Activated CD4-positive, CD25-positive, alpha-beta regulatory T cell treated with anti-CD3 and anti-CD28 coated beads, Interleukin-2, amount 50 U/mL, for 24 hours (primary cell): ENCODE measurements at places on chromosomes 4 and X.

GRCh38 chrX:31547416-31547815 is 475.6 kb upstream of the FTHL17 start:
- no peak for ATAC-seq

- no peak for ATAC-seq
Observed at GRCh38 chrX:31445542-31445941, 373.7 kb upstream of the FTHL17 start.

- no peak for ATAC-seq
Observed at GRCh38 chr4:93467484-93468155, 360.9 kb upstream of the ATOH1 start.

DNA sequence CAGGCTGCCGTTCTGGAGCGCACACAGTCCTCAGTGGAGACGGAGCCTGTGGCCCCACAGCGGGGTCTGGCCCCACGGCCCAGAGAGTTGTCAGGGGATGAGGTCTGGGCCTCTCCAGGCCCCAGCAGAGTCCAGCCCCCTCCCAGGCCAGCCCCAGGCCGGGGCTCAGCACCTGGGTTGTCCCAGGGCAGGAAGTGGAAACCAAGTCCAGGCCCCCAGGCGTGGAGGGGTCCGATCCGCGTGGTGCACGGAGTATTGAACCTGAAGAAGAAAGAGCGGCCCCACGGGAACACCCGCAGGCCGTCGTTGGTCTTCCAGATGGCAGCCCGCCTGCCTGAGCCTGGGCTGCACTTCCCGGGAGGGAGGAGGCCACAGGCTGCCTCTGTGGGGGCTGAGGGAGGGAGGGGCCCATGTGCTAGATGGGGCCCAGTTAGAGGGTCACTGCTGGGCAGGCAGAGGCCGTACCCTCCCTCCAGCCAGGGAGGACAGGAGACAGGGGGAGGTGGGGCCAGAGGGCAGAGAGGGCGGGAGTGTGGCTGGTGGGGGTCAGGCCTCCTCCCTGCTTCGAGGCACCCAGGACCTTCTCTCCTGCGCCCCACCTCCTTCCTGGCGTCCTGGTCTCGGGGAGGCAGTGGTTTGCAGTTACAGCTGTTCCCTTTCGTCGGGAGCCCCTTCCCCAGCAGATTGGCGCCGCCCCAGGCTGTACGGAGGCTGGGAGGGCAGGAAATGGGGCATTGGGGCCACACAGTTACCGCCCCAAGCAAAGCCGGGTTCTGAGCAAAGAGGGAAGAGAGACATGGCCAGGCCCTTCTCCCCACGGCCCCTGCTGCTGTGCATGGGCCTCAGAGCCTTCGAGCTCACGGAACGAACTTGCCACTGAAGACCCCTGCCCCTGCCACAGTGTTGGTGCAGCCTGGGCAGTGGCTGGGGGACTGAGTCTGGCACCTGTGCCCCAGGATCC is 8.1 kb downstream of the HGFAC start:
- ATAC-seq, result no peak

DNA sequence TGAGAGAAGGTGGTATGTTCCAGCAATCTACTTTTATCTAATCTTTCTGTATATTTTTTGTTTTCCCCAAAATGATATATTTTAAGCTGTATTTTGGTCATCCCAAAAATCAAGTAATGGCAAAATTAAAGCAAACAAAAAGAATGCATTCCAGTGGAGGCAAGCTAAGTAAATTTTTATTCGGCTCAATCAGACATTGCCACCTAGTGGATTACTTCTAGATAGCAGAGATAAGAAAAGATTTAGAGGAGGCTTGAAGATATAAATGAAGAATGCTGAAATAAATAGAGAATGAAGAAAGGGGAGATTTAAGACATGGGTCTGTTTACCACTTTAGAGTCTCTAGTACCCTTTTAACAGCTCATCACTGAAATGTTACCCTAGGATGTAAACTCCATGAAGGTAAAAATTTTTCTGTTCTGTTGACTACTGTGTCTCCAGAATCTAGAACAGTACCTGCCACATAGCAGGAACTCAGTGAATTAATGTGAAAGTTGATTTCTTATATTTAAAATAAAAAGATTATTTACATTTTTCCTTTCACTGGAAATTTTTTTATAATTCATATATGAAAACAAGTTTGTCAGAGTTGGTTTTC is 110.9 kb upstream of the ANK2 start:
- no peak for ATAC-seq

DNA sequence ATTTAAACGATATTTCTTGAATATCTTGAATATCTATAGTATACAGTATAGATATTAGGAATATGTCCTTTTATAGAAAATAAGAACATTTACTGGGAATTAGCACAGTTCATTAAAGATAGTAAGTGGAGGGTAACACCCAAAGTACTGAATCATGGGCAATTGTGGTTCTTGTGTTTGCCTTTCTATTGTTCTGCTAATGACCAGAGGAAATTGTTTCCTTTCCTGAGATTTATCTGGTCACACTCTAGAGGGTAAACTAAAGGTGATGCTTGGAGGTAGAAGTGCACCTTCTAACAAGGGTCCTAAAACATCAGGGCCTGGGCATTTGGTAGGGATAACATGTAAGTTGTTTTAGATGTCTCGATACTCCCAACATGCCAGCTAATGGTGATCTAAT is 241.3 kb upstream of the SFRP2 start:
- ATAC-seq, result no peak

DNA sequence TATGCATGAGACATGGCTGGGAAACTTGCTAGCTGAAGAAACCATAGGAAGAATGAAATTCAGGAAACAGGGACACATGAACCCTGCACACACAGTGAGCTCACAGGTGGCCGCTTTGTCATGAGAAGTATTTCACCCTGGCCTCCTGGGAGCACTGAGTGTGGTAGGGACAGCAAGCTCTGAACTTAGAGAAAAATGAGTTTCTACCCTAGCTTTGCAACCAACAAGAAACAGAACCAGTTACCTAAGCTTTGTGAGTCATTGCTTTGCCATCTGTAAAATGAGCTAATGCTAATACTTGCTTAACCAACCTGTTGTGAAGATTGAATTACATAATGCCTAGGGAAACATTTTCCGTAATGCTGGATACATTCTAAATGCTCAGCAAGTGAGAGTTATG is 206.6 kb upstream of the HS3ST1 start:
- ATAC-seq, result no peak

- ATAC-seq, result no peak
Observed at GRCh38 chr4:133130171-133130570, 18.9 kb upstream of the PCDH10 start.

DNA sequence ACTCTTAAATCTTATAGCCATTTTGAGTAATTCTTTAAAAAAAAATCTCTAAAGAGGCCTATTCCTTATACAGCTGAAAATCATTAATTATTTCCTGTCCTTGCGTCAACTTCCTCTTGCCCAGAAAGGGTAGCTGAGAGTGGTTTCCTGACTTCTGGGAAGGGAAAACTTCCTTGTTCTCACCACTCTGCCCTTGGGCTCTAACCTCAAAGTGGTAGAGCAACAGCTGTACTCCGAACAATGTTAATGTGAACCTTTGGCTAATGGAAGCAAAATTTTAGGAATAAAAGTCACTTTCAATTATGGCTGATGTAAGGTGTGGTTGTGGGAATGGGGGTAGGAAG is 15.3 kb downstream of the KLHL2 start:
- no peak for ATAC-seq

- ATAC-seq, result no peak
Observed at GRCh38 chrX:103864886-103865534, 33.0 kb upstream of the RAB9B start.

- no peak for ATAC-seq
Observed at GRCh38 chrX:68431836-68432235, 1.5 kb downstream of the OPHN1 start.

DNA sequence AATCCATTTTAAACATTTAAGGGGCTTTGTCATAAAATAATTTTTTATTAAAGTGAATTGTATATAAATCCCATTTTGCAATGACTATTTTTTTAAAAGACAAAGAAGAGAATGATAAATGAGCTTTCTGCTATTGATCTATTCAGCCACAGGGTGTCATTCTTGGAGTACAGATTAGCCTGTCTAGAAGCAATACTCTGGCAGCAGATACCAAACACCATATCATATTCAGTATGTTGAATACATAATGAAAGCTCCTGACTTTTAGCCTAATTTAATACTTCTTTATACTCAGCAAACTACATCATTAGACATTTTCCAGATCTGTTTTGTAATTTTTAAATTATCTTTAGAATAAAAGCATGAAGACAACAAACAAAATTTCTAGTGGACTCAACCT is 496.3 kb downstream of the PDGFC start:
- ATAC-seq, result no peak

GRCh38 chr4:146943691-146944375 is 1.8 kb downstream of the TTC29 start:
- ATAC-seq, result no peak

GRCh38 chrX:68703846-68704245 is 56.4 kb downstream of the STARD8 start:
- no peak for ATAC-seq

DNA sequence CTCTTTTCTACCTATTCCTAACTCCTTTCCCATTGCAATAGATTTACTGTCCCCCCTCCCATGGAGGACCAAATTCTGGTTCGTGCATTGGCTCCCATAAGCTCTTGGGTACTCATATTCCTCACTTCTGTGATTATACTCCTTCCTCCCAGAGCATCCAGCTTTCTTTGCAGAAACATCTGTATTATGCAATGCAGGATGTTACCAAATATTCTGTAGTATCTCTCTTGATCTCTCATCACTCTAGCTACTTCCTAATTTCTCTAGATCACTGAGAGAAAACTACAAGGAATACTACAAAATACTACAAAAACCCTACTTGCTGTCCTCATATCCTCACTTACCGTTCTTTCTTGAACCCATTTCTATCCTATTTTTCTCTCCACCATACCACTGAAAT is 395.9 kb upstream of the HS3ST1 start:
- no peak for ATAC-seq

- no peak for ATAC-seq
Observed at GRCh38 chr4:30413915-30414314, 306.3 kb upstream of the PCDH7 start.

GRCh38 chr4:114249561-114249960 is 270.1 kb upstream of the ARSJ start:
- no peak for ATAC-seq

DNA sequence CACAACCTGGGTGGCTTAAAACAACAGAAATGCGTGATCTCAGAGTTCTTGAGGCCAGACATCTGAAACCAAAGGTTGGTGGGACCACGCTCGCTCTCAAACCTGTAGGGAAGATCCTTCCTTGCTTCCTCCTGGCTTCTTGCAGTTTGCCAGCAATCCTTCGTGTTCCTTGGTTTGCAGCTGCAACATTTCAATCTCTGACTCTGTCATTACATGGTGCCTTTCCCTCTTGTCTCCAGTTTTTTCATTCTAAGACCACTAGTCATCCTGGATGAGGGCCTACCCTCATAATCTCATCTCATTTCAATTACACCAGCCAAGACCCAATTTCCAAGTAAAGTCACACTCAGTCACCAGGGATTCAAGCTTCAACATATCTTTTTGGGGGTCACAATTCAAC is 388.0 kb downstream of the GPM6A start:
- ATAC-seq, result no peak

- peak; percentile 59 for ATAC-seq
Observed at GRCh38 chr4:10115797-10116568, 616 bp downstream of the WDR1 start.

DNA sequence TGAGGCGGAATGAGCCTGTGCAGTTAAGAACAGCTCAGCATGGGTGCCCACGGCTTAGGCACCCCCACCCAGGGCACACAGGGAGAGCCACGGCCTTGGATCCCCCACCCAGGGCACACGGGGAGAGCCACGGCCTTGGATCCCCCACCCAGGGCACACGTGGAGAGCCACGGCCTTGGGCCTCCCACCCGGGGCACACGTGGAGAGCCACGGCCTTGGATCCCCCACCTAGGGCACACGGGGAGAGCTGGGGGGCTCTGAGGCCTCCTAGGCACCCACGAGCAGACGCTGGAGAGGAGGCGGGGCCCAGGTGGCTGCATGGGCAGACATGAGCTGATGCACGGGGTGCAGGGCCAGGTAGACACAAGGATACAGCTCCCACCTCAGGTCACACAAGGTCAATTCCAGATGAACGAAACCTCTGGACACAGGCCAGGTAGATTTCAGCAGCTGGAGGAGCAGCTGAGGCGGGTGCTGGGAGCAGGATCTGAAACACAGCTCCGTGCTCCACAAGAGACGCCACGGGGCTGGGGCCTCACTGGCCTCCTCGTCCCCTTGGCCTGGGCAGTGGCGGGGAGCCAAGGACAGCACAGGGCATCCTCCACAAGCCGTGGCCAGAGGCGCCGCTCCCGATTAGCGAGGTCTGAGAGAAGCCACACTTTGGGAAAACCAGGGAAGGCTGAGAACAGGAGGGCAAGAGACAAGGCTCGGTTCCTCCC is 30.8 kb downstream of the GAK start:
- ATAC-seq, result no peak

DNA sequence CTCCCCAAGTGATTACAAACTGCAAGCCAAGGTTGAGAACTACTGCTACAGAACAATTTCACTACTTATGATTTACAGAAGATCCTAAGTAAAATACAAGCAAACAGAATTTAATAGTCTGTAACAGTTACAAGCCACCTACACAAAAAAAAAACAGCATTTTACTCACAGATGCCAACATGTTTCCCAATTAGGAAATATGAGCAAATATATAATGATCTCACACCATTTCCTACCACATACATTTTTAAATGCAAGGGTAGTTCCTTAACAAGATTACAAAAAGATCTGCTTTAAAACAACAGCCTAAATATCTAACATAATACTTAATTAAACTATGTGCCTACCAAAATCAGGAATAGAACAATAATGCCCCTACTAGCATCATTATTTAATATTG is 63.4 kb downstream of the EFHC2 start:
- ATAC-seq, result no peak
